CD4-positive, alpha-beta T cell treated with Interleukin-10 for 1 hour (primary cell): ENCODE measurements at places on chromosomes 11 and 22.

- DNase-seq, result no peak
Measured at GRCh38 chr11:60858731-60859464, 3.1 kb upstream of the PTGDR2 start.

DNA sequence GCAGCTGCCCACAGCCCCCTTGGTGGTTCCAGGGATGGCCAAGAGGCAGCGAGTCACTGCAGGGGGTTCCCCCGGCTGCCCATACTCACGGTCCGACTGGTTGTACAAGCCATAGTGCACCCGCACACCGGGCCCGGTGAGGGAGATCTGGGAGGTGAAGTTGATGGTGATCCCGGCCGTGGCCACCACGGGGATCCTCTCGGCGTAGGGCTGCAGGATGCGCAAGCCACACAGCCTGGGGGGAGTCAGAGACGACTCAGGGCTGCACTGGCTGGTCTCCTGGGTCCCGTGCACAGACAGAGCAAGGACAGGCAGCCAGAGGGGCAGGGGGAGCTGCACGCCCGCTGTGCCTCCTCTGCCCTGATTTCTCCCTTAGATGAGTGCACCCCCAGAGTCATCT lies 23.5 kb downstream of the KCTD17 start:
- no peak for DNase-seq

GRCh38 chr11:80315200-80315599 lies 874.4 kb upstream of the TENM4 start:
- no peak for DNase-seq

DNA sequence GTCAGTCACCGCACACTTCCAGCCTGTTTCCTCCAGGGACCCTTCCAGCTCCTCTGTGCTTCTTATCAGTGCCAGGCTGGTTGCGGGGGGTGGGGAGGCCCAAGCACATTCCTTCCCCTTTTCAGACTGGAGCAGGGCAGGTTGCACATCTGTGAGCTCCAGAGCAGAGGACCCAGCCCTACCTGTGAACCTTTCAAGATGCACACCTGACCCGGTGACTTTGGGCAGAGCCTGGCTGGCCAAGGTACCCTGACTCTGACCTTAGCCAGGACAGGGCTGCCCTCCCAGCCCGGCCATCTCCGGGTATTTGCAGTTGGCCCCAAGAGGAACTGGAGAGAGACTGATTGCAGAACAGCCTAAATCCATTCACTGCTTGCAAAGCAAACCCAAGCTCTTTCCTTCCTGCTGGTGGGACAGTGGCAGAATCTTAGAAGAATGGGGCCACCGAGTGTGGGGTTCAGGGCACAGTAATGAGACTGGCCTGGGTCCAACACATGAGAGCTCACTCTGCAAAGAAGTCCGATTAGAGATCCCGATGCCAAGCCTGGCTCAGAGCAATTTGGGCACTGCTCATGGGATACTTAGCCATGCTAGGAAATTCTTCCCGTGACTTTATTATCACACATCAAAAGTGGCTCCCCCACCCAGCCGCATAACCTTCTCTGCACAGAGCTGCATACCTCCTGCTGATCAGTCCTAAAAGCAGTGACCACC lies 64.7 kb upstream of the CCND1 start:
- no peak for DNase-seq

- no peak for DNase-seq
Measured at GRCh38 chr11:60996381-60997138, 25.1 kb downstream of the CD6 start.

DNA sequence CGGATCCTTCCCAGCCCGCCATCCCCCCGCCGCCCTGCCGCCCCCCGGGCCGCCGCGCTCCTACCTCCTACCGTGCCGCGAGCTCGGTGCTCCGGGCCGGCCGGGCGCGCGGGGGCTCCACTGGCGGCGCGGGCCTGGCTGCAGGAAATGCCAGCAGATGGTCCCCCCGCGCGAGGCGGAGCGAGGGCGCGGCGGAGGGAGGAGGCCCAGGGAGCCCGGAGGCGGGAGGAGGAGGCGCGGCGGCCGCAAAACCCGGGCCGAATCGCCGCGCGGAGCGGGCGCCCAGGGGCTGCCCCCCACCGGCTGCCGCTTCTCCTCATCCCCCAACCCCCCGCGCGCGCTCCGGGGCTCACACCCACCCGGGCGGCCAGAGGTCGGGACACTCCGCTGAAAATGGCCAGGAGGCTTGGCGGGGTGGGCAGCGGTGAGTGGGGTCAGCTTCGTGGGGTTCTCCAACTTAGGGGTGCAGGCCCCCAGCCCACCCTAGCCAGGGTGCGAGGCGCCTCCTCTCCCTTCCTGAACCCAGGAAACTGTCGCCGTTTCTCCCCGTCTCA lies at the start of gene OSBPL5:
TSS of gene OSBPL5 (minus strand) at position 159 of the 554 bp plus-strand sequence. CDS start 36,162 bp downstream, outside the sequence.
- peak; percentile 55 for DNase-seq

GRCh38 chr11:93939084-93939760 lies 81.9 kb upstream of the HEPHL1 start:
- no peak for DNase-seq

- no peak for DNase-seq
Measured at GRCh38 chr11:14054116-14055107, 91.9 kb downstream of the SPON1 start.

DNA sequence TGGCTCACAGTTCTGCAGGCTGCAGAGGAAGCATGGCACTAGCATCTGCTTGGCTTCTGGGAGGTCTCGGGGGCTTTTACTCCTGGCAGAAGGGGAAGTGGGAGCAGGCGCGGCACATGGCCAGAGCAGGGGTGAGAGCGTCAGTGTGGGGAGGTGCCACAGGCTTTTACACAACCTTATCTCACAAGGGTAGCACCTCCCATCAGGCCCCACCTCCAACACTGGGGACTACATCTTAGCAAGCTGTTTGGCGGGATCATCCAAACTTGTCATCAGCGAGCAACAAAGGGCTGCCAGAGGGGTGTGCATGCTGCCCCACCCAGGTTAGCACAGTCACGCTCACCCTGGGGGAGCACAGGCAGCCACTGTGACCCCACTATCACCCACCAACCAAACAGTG lies 18.9 kb upstream of the YPEL1 start:
- no peak for DNase-seq

DNA sequence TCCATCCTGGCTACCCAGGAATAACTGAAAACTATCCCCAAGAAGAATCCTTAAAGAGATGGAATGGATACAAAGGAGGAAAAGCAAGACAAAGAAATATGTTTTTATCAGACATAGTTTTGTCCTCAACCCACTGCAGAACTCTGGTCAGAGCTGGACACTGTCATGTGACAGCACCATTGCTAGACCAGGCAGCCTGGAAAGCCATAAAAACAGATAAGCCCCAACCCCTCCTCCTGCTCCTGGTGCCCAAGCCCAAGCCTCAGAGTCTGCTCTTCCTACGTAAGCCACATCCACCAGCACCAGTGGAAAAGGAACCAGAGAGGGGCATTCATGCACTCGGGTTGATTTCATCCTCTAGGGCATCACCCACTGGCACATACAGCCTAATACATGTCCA lies 116.9 kb downstream of the TRIM29 start:
- DNase-seq, result no peak

DNA sequence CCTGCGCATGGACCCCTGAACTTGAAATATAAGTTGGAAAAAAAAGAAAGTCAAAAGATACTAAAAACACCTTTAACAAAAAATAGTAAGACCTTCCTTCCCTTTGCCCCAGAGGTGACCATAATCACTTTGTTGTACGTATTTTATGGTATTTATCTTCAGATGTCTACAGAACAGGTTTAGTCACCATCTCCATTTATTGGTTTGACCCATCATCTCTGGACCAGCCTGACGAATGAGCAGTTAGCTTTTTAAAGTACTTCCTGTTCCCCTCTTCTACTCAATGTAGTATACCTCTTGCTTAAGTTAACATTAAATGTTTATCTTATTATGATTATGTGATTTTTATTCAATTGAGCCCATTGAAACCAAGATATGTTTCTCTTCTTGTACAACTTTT lies 64.7 kb upstream of the CREB3L1 start:
- no peak for DNase-seq

- DNase-seq, result no peak
Measured at GRCh38 chr11:108693852-108694251, 29.0 kb downstream of the DDX10 start.

DNA sequence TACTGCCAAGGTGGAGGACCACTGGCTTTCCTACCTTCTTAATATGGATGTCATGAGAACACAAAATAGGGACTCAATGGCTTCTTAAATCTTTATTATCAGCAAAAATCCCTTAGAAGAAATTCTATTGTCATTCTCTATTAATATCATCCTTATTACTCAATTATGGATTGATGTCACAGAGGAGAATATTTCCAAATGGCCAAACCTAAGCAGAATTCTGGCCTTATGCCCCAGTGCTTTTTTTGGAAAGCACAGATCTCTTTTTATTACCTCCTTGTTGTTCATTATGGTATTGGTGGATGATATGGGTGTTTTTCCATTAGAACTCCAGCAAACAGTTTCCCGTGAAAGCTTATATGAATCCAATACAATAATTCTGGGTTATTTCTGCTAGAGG lies 9.9 kb downstream of the CRTAM start:
- DNase-seq, result no peak

DNA sequence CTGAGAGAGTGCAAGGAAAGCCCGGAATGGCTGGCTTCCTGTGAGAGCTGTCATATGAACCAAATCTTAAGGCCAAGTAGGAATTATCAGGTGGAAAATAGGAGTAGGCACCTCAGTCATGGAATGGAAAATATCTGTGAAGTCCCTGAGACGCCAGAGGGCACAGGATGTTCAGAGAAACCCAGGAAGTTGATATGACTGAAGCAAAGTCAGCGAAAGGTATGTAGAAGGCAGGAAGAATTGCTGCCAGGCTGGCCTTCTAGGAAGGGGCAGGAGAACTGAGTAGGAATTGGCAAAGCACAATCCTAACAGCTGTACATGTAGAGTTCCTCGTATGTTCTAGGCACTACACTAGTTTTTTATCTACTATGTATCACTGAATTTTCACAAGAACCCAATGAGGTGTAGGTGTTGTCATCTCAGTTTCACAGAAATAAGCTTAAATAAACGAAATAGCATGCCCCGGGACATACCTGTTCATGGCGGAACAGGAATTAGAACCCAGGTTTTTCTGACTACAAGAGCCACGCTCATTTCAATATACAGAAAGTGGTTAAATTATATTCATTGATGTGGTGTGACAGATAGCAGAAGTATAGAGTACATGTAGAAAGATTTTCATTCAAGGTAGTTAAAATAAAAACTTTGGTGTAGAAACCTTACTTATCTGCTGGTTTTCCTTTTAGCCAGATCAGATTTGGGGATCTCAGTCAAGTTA lies 17.0 kb downstream of the HMGXB4 start:
- DNase-seq, result no peak

DNA sequence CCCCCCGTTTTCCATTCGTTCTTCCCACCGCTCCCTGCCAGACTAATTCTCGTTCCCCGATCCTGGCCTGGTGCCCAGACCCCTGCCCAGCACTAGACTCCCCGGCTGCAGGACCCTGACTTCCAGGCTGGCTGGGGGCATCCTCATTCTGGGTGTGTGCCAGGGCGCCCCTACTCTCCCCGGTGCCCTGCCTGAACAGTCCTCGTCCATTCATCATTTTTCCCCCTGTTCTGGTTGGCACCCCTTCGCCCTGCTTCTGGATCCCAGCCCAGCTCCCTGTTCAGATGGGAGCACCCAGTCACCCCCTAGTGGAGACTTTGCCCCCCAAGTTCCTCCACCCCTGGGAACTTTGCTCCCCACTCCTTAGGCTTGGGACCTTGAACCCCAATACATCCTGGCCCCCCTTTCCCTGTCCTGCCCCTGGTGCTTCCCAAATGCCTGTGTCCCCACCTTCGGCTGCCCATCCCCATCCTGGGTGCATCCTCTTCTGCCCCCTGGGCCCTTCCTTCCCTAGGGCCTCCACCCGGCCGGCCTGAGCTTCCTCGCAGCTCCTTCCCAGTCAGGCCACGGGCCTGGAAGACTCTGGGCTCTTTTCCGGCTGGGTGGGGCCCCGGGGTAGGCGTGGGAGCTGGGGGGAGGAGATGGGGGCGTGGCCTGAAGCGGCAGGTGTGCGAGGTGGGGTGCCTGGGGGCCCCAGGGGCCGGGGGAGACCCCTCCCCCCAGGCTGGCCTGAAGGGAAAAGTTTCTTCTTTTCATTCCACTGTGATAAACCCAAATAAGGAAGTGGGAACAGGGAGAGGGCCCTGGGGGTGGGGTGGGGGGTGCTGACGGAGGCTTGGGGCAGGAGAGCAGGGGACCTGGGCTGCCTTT lies 908 bp downstream of the PLCB3 start:
- DNase-seq, result no peak

GRCh38 chr22:45332001-45332400 lies 22.3 kb downstream of the FAM118A start:
- no peak for DNase-seq

DNA sequence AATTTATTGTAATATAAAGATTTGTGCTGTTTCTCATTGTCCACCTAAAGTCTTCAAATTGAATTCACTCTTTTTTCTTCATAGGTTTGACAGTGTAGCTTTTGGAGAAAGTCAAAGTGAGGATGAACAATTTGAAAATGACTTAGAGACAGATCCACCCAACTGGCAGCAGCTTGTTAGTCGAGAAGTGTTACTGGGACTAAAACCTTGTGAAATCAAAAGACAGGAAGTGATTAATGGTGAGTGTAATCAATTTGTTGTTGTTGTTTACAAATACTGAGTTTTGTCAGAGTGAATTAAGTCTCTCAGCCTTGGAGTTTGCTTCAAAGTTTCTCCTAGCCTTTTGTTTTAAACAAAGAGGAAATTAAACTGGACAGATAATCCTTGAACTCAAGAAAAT lies 53.6 kb upstream of the GRIK4 start:
- DNase-seq, result no peak

GRCh38 chr22:46078241-46079092 lies 71.9 kb upstream of the PPARA start:
- DNase-seq, result no peak

GRCh38 chr11:1485504-1485885 lies 1.1 kb downstream of the MOB2 start:
- DNase-seq, result no peak

DNA sequence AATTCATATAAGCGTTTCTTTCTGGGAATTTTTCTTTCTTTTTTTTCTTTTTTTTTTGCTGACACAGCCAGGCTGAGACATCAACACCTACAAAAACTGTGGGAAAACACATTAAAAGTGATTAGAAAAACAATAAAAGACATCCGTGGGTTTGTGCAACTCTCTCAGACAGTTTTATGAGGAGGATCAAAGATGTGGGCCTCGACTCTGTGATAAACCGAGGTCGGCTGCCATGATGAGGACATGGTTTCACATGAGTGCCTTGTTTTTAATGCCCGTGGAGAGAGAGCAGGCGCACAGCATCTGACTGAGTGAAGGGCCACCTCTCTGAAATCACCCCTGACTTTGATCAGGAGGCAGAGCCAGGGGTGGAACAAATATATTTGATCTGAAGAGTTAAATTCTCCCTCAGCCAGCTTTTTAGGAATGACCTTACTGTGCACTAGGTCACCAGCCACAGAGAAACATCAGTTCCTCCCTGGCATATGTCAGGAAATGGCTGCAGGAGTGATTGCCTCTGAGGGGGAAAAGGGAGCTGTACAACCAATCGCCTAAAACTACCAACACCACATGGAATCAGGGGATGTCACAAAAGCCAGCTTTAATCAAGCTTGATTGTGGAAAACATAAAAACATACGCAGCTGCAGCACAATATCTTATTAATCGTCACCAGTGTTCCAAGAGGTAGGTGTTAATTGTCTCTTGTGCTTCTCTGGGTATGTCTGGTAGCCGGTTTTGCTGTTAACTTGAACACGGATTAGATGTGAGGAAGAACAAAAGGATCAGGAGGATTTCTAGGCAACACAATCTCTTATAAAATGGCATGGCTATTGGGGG lies 164.7 kb downstream of the MAML2 start:
- no peak for DNase-seq

GRCh38 chr11:116579857-116580727 lies 192.7 kb downstream of the BUD13 start:
- no peak for DNase-seq
